ENCODE measurements at places on chromosomes 13 and 19.

DNA sequence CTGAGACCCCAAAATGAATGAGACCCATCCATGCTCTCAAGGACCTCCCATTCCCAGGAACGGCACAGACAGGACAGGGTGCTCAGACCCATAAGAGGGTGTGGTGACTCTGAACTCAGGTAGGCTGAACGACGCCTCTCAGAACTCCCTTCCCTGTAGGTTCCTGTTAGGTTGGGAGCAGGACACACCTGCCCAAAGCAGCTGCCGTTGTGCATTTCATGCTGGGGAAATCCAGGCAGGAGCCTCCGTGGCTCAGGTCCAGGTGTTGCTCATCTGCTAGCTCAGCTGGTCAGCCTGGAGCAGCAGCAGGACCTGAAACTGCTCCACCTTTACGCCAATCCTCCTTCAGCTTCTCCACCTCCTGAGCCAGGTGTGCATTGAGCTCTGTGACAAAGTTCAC, 19.1 kb upstream of the TEX101 start:
- DNase-seq, result no peak

DNA sequence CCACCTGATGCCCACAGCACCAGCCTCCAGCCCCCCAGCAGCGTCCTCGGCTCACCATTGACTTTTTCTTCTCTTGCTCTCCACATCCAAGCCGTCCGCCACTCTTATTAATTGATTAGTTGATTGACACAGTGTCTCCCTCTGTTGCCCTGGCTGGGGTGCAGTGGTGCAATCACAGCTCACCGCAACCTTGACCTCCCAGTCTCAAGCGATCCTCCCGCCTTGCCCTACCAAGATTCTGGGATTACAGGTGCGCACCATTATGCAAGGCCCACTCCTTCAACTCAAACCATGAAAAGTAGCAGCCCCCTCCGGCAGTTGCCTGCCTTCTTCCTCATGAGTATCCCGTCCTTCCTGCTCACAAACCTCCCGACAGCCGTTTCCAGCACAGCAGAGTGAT, 921 bp upstream of the TEX29 start:
- no peak for DNase-seq

DNA sequence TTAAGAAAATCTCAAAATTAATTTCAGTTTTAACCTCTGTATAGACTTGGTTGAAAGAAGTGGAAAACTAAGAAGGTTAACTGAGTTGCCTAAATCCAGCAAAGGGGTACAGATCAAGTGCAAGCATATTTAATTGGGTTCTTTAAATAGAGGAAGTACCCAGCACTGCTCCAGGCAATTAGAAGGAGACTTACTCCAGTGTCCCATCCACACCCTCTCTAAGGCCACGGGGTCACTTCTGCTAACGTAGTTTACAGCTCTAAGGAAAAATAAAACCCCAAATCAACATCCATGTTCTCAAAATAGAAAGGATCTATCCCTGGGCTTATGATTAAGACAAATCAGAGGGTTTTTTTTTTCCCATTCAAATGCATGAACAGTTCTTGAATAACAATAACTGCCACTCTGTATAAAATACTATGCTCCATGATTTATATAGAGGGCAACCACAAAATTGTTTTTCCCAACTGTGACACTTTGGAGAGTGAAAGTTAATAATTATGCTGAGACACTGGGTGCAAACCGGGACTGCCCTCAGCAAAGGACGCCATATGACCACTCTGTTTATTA, 4.6 kb downstream of the FRY start:
- DNase-seq, result no peak

- no peak for DNase-seq
These were observed 99.2 kb downstream of the SLC7A1 start for GRCh38 chr13:29496241-29496712.

GRCh38 chr19:11507370-11508078, 1.9 kb upstream of the ZNF653 start:
- DNase-seq, result no peak

GRCh38 chr13:99075268-99076191, 97.7 kb upstream of the DOCK9 start:
- DNase-seq, result no peak

- DNase-seq, result peak; percentile 81
These were observed 984 bp downstream of the RPS11 start for GRCh38 chr19:49497047-49497788.

GRCh38 chr13:25901460-25902376, 150.1 kb downstream of the SHISA2 start:
- no peak for DNase-seq

DNA sequence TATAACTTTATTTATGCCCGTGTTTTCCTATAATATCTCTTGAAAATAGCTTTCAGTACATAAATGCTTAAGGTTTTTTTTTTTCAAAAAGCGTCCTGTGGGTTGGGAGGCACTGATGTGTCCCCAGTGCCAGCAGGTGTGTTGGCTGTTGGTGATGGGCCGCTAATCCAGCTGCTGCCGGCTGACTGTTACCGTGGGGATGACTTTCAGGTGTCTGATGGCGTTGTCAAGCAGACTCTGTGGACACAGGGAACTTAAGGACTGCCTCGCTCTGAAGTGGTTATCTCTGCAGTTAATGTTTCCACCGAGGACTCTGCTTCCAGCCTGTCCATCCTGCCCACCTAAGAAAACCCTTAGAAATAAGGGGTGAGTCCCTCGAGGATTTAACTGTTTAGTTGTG, 94.5 kb downstream of the ANKRD10 start:
- DNase-seq, result no peak

- DNase-seq, result no peak
These were observed 606 bp downstream of the SYNGR4 start for GRCh38 chr19:48364598-48365348.

DNA sequence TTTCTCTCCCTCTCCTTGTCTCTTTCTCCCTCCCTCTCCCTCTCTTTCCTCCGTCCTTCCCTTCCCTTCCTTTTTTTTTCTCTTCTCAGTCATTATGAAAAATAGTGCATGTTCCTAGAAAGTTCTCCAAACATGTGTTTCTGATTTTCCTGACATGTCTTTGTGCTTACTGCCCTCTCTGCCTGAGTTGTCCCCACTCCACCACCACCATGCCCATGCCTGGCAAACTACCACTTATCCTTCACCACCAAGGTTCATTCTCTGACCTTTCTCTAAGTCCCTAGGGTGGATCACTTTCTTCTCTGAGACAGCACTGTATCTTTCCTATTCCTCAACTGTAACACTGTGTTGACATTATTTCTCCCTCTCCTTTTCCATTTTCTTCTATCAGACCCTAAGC, 98.2 kb downstream of the LACC1 start:
- no peak for DNase-seq

- DNase-seq, result no peak
These were observed 11.2 kb downstream of the LGALS4 start for GRCh38 chr19:38801359-38802095.

GRCh38 chr19:6378041-6378440, 2.3 kb upstream of the PSPN start:
- DNase-seq, result no peak

GRCh38 chr13:103436057-103436654, 369.9 kb upstream of the SLC10A2 start:
- DNase-seq, result no peak

- no peak for DNase-seq
These were observed 10.8 kb upstream of the CCDC97 start for GRCh38 chr19:41299046-41299754.

GRCh38 chr19:15448778-15449619, 757 bp downstream of the WIZ start:
- DNase-seq, result peak; percentile 81

GRCh38 chr13:44426461-44426860, 52.8 kb downstream of the SERP2 start:
- DNase-seq, result no peak

- no peak for DNase-seq
These were observed 90.3 kb downstream of the KDM4B start for GRCh38 chr19:5059213-5059574.

GRCh38 chr19:49889687-49890348, 6.9 kb downstream of the IL4I1 start:
- DNase-seq, result peak; percentile 95

DNA sequence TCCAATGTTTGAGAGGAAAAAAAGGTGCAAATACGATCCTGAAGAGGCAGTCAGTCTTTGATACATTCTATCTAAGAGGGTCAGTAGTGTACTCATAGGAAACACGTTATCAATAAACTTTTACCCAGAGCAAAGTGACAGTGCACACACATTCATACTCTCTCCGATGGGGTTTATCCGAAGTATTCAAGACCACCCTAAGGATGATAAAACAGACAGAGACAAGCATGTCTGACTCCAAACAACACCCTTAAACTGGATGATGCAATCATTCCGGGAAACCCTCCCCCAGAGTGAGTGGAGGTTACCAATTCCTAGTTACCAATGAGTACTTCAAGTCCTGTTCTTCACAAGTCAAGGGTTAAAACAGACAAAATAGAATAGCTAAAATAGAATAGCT, 79.1 kb downstream of the DNAJC3 start:
- no peak for DNase-seq

- no peak for DNase-seq
These were observed 960 bp downstream of the PPFIA3 start for GRCh38 chr19:49120325-49120683.

DNA sequence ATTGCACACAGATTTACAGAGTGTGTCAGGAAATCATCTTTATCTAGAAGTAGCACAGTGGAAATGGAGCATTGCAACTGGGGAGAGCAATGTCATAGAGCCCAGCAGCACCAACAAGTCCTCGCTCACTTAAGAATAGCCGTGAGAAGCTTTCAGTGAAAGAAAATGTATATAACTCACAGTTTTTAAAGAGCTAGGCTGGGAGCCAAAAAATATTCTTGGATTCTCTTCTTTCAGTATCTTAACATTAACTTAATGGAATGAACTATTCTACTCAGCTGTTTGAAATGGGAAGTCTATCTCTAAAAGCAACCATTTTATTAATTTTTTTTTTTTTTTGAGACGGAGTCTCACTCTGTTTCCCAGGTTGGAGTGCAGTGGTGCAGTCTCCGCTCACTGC, 329.6 kb downstream of the COG6 start:
- DNase-seq, result no peak

DNA sequence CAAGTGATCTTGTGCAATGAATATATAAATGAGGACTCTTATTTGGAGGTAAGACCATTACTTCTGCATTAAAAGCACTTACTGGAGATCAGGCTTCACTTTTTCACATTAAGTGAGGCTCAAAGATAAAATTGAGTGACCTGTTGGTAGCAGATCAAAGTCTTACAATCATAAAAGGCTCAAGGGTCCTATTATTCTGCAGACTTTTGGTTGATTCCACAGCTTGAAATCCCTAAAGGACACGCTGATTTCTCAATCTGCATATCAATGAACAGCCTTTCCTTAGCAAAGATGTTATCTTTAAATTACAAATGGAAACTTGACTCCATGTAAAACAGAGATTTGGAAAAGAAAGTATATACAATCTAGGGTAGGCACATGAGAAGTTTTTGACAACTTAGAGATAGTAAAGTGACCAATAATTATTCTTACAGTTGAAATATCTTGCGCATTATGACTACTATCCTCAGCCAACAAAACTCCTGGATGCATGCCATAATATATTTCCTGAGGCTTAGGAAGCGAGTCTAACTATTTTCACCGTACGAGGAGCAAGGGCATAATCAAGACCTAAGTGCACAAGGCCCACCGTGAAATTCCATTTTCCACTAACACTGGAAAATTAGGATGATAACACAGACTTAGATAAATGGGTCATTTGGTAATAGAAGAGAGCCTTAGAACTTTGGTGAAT, 640.7 kb downstream of the LIG4 start:
- peak; percentile 15 for DNase-seq

DNA sequence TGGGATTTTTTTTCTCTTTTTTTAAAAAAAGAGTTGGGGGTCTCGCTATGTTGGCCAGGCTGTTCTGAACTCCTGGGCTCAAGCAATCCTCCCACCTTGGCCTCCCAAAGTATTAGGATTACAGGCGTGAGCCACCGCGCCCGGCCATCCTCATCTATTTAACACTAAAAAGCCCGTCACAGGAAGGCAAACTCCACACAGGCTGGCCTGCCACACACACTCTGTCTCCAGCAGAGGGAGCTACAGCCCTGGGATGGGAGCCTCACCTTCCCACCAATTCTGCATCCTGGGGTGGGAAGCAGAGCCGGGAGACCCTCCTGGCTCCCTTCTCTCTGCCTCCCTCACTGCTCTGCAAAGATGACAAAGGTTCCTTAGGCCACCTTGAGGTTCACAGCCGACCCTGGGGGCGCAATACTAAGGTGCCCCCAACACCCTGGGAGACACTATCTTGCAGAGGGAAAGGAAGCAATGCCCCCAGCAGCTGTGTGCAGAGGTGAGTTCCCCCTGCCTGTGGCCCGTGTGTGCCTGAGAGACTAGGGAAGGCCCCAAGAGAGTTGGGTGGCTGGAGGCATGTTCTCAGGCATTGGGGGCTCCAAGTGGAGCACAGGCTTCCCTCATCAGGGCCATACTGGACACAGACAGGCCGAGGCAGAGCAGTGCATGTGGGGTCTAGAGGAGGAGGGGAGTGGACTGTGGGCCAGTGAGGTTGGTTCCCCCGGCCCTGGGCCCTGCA, 27.4 kb upstream of the TIMM44 start:
- DNase-seq, result no peak

DNA sequence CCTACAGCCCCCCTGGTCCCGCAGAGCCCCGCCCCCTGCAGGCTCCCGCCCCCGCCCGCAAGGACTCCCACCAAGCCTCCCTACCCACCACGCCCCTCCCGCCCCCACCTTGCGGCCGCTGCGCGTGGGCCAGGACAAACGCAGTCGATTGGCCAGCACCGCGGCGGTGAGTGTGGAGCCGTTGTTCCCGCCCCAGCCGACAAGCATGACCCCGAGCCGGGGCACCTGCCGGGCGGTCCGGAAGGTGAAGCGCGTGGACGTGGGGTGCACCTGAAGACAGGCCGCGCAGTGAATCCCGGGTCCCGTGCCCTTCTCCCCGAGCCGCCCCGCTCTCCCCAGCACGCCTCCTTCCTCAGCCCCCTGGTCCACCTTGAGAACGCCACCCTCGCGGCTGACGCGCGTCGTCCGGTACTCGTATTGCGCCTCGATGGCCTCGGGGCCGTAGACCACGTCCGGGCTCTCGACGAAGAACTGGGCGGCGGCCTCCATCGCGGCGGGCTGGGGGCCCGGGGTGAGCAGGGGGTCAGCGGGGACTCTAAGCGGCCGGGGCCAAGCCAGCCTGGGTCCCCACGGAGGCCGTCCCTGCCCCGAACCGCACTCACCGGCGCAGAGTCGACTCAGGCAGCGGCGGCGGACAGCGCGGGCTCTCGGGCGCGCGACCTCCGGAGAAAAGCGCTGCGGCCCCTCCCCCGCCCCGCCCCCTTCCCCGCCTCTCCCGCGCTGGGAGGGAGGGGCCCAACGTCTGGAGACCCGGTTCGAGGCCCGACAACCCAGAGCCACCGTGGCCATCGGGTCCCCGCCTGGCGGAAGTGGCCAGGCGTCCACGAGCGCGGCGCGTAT, at the start of gene ISYNA1:
Gene ISYNA1 (minus strand): TSS at position 643 of the 840 bp plus-strand sequence. CDS start 154 bp downstream, at position 489.
- DNase-seq, result no peak

- no peak for DNase-seq
These were observed 134.7 kb downstream of the FGF14 start for GRCh38 chr13:102267191-102267590.

DNA sequence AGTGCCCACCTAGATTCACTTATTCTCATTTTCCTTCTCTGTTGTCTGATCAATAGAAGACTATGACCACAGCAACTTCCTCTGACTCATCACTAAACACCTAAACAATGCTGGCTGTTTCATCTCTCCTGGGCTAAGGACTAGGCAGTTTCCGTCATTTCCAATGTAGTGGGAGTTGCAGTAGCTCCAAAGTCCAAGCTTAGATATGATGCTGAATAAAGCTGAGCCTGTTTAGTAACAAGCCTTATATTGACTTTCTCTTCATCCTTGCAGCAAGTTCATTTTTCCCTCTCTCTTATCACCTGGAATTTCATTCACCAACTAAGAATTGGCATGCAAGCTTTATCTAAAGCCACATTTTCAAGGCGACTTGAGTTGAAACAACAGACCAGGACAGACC, 53.5 kb upstream of the PCDH9 start:
- DNase-seq, result no peak
